ENCODE measurements at places on chromosomes 2 and 18.

GRCh38 chr2:99775585-99775984 lies 285.8 kb upstream of the REV1 start:
- no peak for DNase-seq

GRCh38 chr2:218405086-218405745 lies 5.5 kb downstream of the CTDSP1 start:
- DNase-seq, result no peak

GRCh38 chr2:168469281-168469988 lies 13.4 kb downstream of the CERS6 start:
- no peak for DNase-seq

DNA sequence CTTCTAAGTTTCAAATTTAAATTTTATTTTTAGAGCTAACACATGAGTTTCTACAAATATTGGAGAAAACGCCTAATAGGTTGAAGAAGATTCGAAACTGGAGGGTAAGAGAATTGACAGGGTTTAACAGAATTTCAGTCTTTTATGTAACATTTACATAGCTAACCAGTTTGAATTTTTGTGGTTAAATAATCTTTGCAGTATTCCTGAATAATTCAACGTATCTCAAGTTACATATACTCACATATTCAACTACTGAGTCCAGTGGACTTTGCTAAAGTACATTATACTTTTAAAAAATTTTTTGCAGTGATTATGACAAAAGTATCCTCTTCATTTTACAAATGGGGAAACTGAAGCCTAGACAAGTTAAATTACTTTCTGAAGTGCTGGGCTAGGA lies 34.0 kb downstream of the CCNT2 start:
- no peak for DNase-seq

DNA sequence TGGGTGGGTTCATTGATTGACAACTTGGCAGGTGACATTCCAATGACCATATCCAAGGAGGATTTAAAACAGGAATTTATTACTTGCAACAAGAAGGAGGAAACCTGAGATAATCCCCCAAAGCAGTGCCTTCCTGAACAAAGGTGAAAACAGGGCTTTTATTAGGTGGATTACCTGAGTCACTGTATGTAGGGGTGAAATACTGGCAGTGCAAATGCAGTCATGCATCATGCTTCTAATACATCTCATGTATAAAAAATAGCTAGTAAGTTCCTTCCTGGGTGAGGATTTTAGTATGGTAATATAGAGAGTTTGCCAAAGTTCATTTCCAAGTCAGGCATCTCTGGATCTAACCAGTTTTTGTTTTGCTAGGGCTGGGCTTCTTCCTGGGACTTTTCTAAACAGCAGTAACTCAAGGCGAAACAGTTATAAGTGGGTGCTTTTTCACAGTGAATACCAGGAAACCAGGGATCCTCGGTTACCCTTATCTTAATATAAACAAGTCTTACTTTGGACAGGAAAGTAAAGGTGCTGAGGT lies 583.4 kb upstream of the LRRTM1 start:
- no peak for DNase-seq

- no peak for DNase-seq
These were observed 109.8 kb downstream of the FSHR start for GRCh38 chr2:49044350-49045079.

- DNase-seq, result no peak
These were observed 71.3 kb upstream of the SETBP1 start for GRCh38 chr18:44609181-44609941.
